HT-29 (cell line): ENCODE measurements at places on chromosomes 3 and 15. TPM values are rescaled to one million over a fixed set of nuclear protein-coding genes. Genes with fewer than 3 reads are reported as not detected.
A peak's percentile ranks its signal among the peaks of the same experiment; 100 is the strongest.

Gene NCK1
- 6.3 and 9.5 TPM in 2 replicates for total RNA-seq

Gene CPN2
- total RNA-seq: not detected in 2 replicates

Gene JMJD7
- 14.1 and 16.2 TPM in 2 replicates for total RNA-seq

Gene TRA2B
- total RNA-seq: 268 and 296 TPM in 2 replicates

Gene ZPLD1
- total RNA-seq: not detected in 2 replicates

Gene GPR62
- total RNA-seq: not detected in 2 replicates

Gene P2RY14
- total RNA-seq: not detected in 2 replicates

Gene CHDH
- total RNA-seq: 27.6 and 54.6 TPM in 2 replicates

Gene TGM4
- not detected in 2 replicates for total RNA-seq

Gene MAP1A
- total RNA-seq: 0.46 and 0.50 TPM in 2 replicates

Gene SLITRK3
- total RNA-seq: not detected in 2 replicates

Gene GATM
- 0.53 and 0.76 TPM in 2 replicates for total RNA-seq

Gene GBE1
- 2.1 and 2.8 TPM in 2 replicates for total RNA-seq

GRCh38 chr3:36988356-36988755 lies 4.6 kb downstream of the EPM2AIP1 start:
- no peak for DNase-seq

GRCh38 chr3:22988566-22988965 lies 214.6 kb upstream of the UBE2E2 start:
- no peak for DNase-seq

GRCh38 chr3:114554731-114555130 lies 260.9 kb downstream of the TIGIT start:
- DNase-seq: no peak

GRCh38 chr3:112930771-112931170 lies 44.1 kb downstream of the CD200R1 start:
- DNase-seq: no peak

GRCh38 chr3:182979103-182979673 lies 1.1 kb downstream of the DCUN1D1 start:
- peak; percentile 47 for DNase-seq

GRCh38 chr15:38021259-38021658 lies 86.8 kb downstream of the TMCO5A start:
- DNase-seq: no peak

- no peak for DNase-seq
Observed at GRCh38 chr3:89613241-89613640, 505.8 kb downstream of the EPHA3 start.

- no peak for DNase-seq
Observed at GRCh38 chr15:82730022-82730530, 20.4 kb upstream of the AP3B2 start.

DNA sequence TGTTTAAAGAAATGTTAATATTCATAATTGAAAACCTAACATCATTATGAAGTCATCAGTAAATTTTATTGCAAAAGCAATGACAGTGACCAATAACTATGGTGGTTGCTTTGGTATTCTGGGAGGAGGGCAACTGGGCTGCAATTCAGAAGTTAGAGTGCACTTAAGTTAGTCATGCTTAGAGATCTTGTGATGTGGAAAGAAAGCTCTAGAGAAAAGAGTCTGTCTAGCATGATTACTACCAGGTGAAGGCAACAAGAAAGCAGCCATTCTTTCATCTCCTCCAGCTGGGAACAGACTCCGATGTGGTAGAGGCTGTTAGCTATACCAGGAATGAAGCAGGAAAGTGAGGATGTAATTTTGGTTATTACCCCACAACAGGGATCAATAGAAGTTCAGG lies 625.6 kb downstream of the SI start:
- DNase-seq: no peak

DNA sequence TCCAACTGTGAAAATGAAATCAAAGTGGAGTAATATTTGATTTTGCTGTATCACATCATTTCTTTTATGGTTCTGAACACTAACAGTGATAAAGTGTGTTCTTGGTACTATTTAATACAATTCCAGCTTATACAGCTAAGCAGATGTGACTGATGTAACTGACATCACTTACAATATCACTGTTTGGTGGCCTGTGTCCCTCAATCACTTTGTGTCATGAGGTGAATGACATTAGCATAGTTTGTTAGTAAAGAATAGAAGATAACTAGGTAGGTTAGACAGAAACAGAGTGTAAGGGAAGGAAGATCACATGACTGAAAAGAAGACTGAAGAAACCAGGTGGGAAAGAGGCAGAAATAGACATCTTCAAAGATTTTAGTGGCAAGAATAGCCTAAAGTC lies 138.7 kb downstream of the AQP9 start:
- no peak for DNase-seq

DNA sequence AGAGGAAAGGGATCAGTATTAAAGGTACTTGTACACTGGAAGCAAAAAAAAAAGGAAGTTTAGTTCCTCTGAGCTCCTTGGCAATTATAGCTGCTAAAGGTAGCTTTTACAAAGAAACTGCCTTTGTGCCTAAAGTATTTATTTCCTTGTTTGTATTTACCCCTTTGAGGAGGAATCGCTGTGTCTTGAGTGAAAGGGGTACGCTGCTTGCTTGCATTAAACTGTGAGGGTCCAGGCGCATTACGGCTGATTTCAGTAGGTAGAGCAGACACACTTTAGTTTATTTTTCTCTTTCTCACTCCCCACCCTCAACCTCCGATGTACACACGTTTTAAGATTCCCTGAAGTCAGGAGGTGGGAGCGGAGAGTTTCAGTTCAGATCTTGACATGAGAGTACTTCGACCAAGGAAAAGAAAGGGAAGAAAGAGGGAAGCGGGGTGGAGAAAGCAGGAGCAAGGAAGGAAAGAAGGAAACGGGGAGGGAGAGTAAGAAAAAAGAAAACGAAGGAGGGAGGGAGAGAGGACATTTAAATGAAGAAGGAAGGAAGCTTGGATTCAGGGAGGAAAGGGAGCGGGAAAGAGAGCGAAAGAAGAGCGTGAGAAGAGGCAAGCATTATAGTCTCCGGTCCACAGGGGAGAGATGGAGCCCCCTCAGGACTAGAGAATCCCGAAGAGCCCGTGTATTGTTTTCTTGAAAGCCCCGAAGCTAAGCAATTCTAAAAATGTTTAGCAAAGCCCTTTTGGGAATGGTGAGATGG lies 1.2 kb upstream of the MME start:
- DNase-seq: no peak

- DNase-seq: no peak
Observed at GRCh38 chr15:73952171-73952912, 26.1 kb downstream of the LOXL1 start.

DNA sequence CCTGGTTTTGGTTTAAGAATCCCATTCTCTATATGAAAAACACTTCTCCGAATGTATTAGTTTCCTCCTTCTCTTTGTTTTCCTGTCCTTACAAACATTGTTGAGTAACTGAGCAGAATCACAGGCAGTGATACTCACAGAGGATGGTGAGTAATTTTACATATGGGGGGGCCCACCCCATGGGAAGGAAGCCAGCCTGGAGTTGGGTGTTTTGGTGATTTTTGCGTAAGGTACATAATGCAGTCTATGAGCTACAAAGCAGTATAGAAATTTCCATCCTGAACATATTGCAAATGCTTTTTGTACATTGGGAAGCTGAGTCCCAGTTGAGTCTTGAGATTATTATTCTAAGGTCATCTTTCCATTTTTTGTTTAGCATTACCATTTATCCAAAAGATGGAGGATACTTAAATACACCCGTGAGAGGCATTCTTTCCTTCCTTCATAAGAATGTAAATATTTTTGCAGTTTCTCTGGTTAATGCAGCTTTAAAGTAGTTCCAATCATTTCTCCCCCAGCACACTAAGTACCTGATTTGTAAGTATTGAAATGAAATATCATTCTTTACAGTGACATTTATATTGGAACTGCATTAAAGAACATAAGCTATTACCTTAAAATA lies 476.8 kb downstream of the AGBL1 start:
- DNase-seq: no peak

DNA sequence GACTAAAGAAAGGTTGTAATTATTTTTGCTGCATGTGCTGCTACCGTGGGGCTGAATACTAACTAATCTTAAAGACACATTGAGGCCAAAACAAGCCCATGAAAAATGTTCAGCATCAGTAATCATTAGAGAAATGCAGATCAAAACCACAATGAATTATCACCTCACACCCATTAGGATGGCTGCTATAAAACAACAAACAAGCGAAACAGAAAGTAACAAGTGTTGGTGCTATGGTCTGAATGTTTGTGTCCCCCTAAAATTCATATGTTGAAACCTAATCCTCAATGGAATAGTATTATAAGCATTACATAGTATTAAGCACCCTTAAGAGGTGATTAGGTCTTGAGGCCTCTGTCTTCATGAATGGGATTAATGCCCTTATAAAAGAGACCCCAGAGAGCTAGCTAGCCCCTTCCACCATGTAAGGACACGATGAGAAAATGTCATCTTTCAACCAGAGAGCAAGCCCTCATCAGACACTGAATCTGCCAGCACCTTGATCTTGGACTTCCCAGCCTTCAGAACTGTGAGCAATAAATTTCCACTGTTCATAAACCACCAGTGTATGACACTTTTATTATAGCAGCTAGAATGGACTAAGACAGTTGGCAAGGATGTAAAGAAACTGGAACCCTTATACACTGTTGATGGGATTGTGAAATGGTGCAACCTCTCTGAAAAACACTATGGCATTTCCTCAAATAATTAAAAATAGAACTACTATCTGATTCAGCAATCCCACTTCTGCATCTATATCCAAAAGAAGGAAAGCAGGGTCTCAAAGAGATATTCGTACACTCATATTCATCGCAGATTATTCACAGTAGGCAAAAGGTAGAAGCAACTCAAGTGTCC lies 76.1 kb downstream of the REC114 start:
- DNase-seq: no peak

GRCh38 chr3:178112134-178112533 lies 424.1 kb upstream of the KCNMB2 start:
- DNase-seq: peak; percentile 9

DNA sequence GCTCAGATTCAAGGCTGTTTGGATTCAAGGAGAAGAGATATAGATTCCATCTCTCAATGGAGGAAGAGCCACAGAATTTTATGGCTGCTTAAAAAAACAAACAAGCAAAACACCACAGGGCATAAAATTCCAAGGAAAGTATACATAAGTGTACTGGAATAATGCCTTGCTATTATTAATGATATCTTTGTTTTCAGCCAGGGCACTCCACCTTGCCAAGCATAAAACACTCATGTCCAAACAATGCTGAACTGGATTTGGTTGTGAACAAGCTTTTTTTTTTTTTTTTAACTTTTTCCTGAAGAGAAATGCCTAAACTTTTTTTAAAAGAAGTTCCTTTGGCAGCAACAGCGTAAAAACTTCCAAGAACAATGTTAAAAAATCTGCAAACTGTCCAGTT lies 4.8 kb upstream of the CLSTN2 start:
- no peak for DNase-seq

DNA sequence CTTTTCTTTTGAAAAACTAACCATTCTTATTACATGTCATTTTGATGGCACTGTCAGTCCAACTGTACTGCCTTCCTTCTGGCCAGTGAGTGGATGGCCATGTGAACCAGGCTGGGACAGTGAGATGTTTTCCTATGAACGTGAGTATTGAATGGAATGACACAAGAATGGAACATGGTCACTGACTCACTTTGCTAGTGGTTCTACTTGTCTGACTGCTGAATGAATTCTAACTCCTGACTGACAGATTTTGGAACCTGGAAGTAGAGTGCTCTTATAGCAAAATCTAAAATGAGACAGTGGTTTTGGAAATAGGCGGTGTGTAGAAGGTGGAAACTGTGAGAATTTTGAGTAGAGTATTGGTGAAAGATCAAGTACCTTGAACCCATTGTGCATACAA lies 606.9 kb upstream of the KCNMB2 start:
- DNase-seq: no peak

GRCh38 chr15:87215100-87215499 lies 1041.4 kb downstream of the NTRK3 start:
- no peak for DNase-seq

DNA sequence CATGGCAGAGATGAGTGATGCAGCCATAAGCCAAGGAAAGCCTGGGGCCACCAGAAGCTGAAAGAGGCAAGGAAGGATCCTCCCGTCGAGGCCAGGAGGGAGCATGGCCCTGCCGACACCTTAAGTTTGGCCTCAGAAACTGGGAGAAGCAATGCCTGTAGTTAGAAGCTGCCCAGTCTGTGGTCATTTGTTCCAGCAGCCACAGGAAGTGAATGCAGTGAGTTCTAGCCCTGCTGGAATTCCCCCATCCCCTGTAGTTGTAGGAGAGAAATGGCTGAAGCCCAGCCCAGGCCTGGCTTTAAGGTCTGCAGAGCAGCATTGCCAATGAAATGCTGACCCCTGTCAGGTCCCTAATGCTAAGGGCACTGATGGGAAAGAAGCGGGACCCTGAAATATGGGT lies 12.2 kb upstream of the CHSY1 start:
- DNase-seq: no peak

- no peak for DNase-seq
Observed at GRCh38 chr3:54527953-54528352, 399.9 kb downstream of the LRTM1 start.

DNA sequence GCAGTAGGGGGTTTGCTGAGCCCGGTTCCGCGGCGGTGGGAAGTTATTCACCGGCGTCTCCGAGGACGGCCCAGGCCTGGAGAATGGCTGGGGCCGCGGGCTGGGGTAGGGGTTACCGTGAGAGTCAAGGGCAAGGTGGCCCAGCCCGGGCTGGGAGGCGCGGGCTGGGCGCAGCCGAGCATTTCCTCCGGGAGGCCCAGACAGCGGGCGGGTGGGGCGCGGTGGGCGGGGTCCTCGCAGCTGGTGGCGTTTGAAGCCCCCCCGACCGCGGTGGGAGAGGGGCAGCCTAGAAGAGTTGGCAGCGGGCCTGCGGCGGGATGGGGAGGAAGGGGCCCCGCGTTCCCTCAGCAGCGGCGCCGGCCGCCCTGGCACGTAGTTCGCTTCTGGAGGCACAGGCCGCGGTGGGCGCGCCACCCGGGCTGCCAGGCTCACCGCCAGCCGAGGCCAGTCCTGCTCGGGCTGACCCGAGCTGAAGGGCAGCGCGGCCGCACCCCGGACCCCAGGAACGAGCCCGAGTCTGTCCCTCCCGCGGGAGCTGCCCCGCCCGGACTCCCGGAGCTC lies 960 bp upstream of the KLF13 start:
- no peak for DNase-seq

DNA sequence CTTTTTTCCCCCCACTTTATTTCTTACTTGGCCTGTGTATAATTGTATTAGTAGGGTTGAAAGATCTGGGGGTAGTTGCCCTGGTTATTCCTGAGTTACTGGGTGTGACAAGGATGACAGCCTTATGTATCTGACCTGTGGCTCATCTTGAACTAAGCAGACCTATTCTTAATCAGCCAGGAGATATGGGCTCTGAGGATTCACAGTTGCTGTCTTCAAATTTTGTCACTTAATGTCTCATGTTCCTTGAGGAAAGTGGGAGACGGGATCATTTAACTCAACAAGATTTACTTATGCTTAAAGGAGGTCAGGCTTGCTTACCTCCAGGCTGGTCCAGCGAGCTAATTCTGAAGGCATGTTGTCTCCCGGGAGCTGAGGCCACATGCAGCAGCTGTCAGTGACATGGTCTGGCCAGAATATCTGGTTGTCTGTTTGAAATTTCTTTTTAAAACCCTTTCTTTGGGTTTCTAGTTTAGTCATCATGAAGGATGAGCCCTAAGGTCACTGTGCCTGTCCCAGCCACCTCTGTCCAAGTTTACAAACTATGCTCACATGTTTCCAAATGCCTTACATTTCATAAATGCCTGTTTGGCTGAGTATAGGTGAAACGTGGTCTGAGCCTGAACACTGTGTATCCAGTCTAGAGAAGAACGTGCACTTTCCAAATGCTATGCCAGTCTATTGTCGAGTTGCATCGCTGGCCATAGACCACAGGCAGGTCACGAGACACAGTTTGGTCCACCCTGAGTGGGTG lies 26.8 kb downstream of the LRTM1 start:
- no peak for DNase-seq

GRCh38 chr3:31534065-31534425 lies 1.3 kb downstream of the STT3B start:
- DNase-seq: peak; percentile 36
